ENCODE measurements at places on chromosomes 16 and 17.

DNA sequence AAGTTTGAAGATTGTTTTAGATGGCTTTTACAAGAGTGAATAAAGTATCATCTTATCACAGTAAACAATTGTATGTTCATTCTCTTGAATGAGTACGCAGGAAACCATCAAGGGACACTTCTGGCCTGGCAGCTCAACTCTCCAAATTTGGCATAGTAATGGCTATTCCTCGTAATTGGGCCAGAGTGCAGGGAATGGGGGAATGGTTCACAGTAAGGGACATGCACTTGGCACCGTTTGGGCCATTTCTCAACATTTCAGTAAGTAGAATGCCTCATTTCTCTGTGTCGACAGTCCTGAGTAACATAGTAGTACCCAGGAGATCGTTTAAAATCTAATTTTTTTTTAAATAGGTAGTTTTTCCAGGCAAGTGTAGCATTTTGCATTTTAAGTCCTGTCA, 309.6 kb downstream of the KCNJ2 start:
- H3K4me3 ChIP-seq: no peak overlapping the region
- H3K36me3 ChIP-seq: no peaks in the 10 kb centered on the region
- H3K27ac ChIP-seq: no peak overlapping the region
- no peaks in the 10 kb centered on the region for H3K4me1 ChIP-seq
- no peaks in the 10 kb centered on the region for H3K27me3 ChIP-seq

- no peak overlapping the region for H3K4me3 ChIP-seq
- H3K36me3 ChIP-seq: no peaks in the 10 kb centered on the region
- no peak overlapping the region for H3K27ac ChIP-seq
- no peaks in the 10 kb centered on the region for H3K27me3 ChIP-seq
Observed at GRCh38 chr16:85278839-85279238, 166.6 kb upstream of the CIBAR2 start.

GRCh38 chr16:58265480-58266052, 29.3 kb downstream of the PRSS54 start:
- H3K36me3 ChIP-seq: no peaks in the 10 kb centered on the region
- H3K27me3 ChIP-seq: no peaks in the 10 kb centered on the region
- DNase-seq: peak; percentile 10
- H3K27ac ChIP-seq: no peak overlapping the region
- H3K4me3 ChIP-seq: no peak overlapping the region
- no peaks in the 10 kb centered on the region for H3K4me1 ChIP-seq

- no peaks in the 10 kb centered on the region for H3K4me1 ChIP-seq
- H3K4me3 ChIP-seq: no peak overlapping the region
- H3K36me3 ChIP-seq: peaks cover 19% of the 10 kb centered on the region
- H3K27me3 ChIP-seq: no peaks in the 10 kb centered on the region
Observed at GRCh38 chr17:2449486-2449885, 48.6 kb upstream of the MNT start.

GRCh38 chr17:59067756-59068155, 38.9 kb downstream of the TRIM37 start:
- H3K36me3 ChIP-seq: peaks cover 2% of the 10 kb centered on the region
- DNase-seq: no peak
- no peaks in the 10 kb centered on the region for H3K4me1 ChIP-seq
- H3K27ac ChIP-seq: no peak overlapping the region

DNA sequence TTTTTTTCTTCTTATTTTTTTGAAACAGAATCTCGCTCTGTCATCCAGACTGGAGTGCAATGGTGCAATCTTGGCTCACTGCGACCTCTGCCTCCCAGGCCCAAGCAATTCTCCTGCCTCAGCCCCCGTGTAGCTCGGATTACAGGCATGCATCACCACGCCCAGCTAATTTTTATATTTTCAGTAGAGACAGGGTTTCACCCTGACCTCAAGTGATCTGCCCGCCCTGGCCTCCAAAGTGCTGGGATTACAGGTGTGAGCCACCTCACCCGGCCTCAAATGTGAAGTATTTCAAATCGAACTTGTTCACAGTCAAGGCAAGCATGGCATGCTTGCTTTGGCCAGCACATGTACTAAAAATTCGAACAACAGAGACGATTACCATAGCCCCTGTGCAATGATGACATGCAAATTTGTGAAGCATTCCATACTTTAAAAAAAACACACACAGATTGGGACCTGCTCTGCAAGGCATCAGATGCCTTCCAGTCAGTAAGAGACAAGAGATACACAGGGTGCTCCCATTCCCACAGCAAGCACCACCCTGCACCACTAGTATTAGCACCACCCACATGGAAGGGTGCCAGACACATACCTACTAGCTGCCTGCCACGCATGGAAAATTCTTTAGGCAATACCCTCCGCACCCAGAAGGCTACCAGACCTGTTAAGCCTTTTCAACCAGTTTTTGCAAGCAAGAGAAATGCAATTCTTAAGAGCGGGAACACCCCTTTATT, 47.2 kb downstream of the ANKRD11 start:
- H3K27ac ChIP-seq: peak overlapping the region; percentile 44
- H3K36me3 ChIP-seq: no peaks in the 10 kb centered on the region
- peaks cover 18% of the 10 kb centered on the region for H3K4me1 ChIP-seq
- peak; percentile 67 for DNase-seq
- no peaks in the 10 kb centered on the region for H3K27me3 ChIP-seq
